Renal pelvis (tissue), 12 donors: ENCODE measurements at places on chromosomes 2 and 18.

DNA sequence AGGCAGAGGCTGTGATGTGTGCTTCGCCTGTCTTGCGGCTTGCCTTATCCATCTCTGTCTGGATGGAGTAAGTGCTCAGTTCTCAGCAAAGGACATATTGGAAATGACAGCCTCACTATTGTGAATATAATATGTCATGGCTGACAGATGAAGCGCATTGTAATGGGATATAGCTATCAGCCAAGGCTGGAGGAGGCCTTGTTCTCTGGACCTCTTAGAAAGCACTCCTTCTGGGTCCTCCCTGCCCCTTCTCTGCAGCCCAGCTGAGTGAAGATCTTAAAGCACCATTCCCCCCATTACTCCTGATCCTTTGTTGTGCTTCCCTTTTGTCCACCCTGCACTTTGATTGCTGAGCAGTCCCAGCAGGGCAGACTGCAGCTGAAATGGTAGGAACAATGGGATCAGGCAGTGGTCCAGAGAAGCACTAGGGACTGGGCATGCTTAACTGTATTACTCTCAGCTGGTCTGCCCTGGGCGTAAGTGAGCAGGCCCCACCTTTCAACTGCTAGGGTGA, 265.3 kb downstream of the SETBP1 start:
- DNase-seq, result no peak

DNA sequence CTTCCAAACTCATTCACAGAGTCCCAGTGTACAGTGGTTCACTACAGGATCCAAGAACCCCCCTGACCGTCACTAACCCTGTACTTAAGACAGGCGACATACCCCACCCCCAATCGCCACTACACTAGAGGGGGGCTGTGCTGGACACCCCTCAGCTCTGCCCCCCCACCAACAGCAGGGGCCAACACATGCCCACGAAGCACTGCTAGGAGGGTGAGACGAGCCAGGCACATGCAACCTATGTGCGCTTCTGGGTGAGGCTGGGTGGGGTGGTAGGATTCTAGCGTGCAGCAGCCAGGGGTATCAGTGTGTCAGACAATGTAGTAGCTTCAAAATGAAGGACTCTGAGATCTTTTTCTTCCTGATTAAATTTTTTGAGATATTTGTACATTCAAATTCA, 67.8 kb downstream of the UXS1 start:
- DNase-seq, result no peak

DNA sequence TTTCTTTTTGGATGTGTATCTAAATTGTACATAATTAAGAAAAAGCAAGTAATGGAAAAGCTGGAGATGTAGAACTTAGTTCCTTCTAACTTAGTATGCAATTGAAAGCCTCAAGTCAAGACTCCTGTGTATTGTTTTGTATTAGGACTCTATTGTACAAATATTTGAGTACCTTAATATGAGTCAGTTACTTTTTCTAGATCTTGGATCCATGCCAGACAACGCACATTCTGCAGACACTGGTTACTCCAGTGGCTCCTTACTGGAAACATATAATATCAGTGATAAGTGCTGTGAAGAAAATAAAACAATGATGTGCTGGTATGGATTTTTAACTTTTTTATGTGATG, 1.5 kb downstream of the SLC39A10 start:
- DNase-seq, result peak; percentile 17

DNA sequence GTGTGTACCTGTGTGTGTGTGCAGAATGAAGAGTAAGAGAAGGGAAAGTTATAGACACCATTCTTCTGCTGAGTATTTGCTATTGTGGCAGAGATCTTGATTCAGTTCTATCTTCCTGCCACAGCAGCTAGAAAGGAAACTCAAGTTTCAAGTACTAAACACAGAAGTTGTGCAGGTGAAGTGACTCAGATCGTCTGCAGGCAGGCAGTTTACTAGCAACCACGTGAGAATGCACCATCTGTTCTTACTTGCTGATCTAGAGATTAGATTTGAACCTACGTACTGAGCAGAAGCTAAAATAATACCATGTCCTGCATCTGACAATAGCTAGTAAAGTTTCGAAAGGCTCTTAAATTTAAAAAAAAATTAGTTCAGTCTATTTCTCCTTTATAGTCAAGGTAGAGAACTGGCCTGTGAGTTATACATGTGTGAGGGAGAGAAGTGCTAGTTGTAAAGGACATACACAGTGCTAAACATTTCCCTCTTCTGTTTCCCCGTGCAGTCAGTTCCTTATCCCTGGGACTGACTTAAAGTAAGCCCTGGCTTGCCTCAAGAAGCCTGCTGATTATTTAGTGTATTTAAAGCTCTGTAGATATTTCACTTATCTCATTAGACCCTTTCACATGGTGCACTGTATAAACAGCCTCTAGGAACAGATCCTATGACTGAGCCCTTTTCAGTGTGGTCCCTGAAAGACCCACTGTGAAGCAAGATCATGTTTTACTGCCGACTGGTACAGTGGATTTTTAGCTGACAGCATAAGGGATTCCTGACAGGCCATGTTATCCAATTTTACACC, 45.0 kb downstream of the SLC38A11 start:
- DNase-seq, result peak; percentile 11

- no peak for DNase-seq
Observed at GRCh38 chr2:56416500-56417176, 232.8 kb downstream of the CCDC85A start.

DNA sequence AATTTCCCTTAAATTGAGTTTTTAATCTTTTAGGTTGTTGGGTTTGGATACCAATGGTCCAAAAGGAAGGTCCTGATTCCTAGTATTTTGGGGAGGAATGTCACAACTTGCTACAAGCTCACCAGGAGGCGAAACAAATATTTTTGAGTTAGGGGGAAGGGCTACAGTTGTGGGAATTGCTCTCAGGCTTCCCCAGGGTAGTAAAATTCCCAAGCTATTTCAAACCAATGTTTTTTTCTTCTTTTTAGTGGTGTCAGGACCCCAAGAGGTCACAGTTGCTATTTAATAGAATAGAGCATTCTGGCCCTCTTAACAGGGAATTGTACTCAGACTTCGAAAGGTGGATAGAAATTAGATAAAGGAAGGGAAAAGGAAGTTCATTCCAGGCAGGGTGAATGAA, 68.5 kb upstream of the ST3GAL5 start:
- DNase-seq, result no peak

DNA sequence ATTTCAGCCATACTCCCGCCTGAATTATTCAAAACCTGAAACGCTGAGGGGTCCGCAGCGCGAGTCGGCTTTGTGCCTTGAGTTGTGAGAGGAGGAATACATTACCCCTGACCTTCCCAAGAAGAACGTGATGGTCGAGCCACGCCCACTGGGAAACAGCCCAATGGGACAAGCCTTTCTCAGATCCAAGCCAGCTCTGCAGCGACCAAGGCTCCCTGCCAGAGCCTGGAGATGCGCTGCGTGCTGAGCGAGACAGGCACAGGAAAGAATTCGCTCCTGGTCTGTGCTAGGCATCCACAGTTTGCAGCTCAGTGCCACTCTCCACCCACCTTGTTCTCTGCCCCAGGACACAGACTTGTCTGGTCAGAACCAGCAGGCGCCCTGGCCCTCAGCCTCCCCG, 74.1 kb upstream of the GLI2 start:
- peak; percentile 46 for DNase-seq

GRCh38 chr18:25349926-25350487, 2.0 kb downstream of the ZNF521 start:
- DNase-seq, result no peak

GRCh38 chr2:202030691-202031090, 3.0 kb upstream of the FZD7 start:
- DNase-seq, result no peak

GRCh38 chr2:62972601-62973000, 78.0 kb upstream of the OTX1 start:
- no peak for DNase-seq

GRCh38 chr2:70686577-70687460, 81.2 kb downstream of the ADD2 start:
- DNase-seq, result no peak

DNA sequence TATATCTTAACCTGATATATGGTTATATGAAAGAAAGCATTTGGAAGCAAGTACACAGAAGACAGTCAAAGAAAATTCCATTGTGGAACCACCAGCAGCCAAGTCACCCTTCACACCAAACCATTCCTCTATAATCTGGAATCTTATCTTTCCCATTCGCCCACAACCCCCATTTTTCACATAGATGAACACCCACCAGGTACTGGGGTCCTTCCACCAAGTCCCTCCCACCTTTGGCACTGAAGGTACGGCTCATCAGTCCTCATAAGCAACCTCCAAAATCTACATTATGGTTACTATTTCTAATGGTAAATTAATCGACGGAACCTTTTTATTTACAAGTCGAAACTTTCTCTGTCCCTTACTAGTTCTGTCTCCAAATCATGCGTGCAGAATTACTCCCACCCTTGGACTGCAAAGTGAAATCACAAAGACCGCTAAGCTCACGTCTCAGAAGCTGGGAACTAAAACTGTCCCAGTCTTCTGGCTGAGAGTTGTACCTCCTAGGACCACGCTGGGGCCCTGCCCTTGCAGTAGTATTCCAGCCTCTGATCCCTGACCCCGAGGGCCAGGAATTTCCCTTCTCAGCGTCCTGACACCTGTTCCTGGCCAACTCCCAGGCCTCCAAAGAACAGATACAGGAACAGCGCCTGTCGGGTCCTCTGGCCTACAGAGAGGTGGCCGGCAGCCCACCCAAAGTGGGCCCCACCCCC, 702 bp downstream of the OLA1 start:
- peak; percentile 42 for DNase-seq

- no peak for DNase-seq
Observed at GRCh38 chr2:16161085-16161565, 220.8 kb downstream of the MYCN start.

DNA sequence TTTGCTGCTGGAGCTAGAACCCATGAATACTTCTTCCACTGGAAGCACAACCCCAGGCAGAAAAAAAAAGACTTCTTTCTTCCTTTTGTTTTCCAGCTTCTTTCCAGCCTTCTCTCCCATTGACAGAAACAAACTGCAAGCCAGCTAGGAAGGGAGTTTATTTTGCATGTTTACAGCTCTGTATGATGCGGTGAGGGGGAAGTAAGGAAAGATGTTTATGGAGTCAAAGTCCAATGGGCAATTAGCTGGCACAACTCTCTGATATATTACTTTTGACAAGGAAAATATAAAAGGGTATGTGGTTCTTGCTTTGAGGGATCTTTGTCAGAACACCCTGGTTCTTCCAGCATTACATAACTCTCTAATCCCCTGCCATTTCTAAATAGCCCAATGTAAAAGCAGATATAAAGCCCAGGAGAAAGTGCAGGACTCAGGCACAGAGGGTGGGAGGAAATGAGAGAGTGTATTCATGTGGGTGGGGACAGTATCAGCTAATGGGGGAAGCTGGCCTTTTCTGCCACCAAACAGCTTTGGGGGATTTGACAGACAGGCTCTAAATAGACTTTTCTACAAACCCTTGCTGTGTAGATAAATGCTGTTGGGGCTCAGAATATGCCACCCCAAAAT, 9.3 kb upstream of the NMS start:
- no peak for DNase-seq

GRCh38 chr2:51018145-51018544, 13.8 kb downstream of the NRXN1 start:
- DNase-seq, result no peak
